IMR-90 (cell line): ENCODE measurements at places on chromosomes 2 and 18. TPM values are rescaled to one million over a fixed set of nuclear protein-coding genes. Genes with fewer than 3 reads are reported as not detected.

DNA sequence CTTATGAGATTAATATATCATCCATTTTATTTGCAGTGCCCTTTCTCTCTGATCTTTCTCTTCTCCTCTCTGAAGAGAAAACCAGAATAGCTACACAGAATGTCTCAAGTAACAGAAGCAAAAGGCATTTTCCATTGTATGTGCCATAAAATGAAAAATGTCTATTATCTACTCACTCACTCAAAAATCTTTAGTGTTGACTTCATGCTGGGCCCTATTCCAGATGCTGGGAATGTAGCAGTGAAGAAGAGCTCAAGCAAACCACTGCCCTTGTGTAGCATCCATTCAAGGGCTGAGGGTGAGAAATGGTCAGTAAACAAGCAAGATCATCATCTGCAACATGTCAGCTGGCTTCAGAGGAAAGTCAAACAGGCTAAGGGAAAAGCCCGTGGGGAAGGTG, 427.7 kb downstream of the METTL4 start:
- DNase-seq = no peak

Gene TGFA
- not detected in 2 replicates for total RNA-seq

Gene ASIC4
- total RNA-seq = not detected in 2 replicates

DNA sequence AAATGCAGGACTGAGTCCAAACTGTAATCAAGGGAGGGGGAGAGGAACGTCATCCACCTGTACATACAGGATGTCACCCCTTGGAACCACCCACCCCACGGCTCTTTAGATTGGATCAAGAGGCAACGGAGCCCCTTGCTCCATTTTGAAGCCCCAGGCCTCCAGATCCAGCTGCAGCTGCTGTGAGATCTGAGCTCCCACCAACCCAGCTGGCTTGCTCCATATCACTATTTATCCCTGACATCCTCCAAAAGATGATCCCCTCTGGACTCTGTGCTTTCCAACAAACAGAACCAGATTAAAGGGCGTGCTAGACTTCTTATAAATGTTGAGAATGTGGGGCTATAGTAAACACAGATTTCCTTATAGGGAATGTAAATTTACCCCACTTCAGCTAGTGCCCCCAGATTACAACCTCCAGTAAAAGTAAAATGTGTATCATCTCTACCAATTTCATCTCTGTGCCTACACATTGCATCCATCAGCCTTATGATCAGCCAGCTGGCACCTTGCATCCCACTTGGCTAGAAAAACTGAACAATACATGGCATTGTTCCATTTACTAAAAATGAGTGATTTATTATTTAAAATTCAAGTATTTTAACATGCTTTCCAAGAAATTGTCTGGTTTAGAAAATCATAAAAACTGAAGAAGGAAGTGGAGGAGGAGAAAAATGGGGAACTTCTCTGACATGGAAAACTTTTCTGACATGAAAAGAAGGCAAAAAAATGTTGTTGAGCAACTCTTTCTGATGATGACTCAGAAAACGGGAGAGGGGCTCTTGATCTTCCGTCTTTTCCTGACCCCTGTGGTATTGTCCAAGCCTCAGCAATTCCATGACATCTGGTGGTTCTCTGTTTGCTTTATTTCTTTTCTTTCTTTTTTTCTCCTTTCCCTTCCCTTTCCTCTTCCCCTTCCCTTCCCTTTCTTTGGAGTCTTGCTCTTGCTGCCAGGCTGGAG, 262.6 kb upstream of the THUMPD2 start:
- DNase-seq = peak; percentile 94

DNA sequence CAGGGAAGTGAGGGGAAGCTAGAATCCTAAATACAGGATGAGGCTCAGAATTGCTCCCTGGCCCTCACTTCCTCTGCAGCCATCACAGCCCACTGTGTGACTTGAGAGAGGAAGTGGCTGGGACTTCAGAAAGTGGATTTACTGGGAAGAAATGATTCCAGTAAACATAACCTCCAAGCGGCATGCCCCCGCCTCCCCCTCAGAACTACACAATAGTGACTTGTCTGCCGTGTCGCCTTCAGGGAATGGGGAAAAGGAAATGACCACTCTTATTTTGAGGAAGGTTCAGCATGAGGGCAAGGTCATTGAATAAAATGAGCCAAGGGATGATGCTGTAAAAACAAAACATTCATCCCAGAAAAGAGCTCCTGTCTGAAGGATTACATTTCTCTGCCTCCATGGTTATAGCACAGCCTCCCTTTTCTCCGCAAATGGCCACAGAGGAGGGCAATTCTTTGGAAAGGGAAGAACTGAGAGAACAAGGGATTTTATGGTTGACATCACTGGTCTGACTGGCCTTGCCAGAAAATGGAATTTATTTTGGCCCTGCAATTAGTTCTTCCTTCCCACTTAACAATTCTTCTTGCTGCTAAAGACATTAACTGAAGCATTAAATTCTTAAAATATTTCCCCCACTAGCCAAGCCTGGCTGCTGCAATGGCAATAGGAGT, 78.9 kb upstream of the DAPL1 start:
- DNase-seq = no peak

Gene LDLRAD4
- total RNA-seq = not detected in 2 replicates

DNA sequence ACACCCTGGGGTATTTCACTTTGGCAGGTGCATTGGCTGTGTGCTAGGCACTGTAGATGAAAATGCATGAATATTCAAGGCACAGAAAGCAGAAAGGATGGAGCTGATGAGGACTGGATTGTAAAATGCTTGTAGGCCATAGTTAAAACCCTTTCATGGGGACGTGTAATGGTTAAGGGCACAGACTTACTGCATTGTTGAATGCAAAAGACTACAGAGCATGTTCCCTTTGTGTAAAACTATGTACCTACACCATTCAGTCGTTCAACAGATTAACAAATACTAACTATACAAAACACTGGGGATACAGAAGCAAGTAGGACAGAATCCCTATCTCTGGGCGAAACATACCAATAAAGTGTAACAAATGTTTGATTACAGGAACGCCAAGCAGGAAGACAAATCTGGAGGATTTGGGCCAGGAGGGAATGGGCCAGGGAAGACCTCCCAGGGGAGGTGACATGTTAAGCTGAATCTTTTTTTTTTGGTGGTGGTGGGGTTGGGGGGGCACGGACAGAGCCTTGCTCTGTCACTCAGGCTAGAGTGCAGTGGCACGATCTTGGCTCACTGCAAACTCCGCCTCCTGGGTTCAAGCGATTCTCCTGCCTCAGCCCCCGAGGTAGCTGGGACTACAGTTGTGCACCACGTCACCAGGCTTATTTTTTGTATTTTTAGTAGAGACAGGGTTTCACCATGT, 19.6 kb upstream of the ROCK2 start:
- DNase-seq = no peak

GRCh38 chr2:8543060-8543382, 138.8 kb upstream of the ID2 start:
- no peak for DNase-seq

- no peak for DNase-seq
Observed at GRCh38 chr2:134087371-134087921, 166.4 kb upstream of the MGAT5 start.

DNA sequence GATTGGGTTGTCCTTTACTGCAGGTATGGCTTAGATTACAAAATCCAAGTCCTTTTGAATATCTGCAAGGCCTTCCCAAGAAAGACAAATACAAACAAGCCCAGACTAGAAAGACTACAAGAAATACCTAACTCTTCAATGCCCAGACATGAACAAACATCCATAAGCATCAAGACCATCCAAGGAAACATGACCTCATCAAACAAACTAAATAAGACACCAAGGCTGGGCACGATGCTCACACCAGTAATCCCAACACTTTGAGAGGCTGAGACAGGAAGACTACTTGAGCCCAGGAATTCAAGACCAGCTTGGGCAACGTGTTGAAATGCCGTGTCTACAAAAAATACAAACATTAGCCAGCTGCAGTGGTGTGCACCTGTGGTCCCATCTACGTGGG, 31.7 kb downstream of the MAP4K3 start:
- DNase-seq = no peak

DNA sequence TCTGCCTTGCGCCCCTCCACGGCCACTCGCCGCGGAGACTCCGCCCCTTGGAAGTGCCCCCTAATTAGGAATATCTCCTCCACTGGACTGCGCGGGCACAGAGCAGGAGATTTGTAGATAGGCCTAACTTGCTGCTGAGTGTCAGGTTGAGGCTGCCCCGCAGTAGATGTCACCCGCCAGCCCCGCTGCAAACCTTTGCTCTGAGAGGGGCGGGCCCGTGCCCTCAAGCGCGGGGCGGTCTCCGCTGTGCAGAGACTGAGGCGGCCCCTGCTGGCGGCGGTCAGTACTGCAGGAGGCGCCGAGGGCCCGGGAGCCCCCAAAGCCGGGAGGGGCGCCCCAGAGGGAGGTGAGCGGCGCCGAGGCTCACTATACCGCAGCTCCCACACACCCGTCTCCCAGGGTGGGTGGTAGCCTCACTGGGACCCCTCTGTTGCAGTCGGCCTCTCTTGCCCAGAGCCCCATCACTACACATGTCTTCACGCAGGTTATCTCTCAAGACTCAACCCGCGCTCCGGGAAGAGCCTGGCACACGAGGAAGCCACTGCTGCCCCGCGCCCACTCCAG, 2.9 kb upstream of the NEURL3 start:
- DNase-seq = peak; percentile 10

GRCh38 chr2:42141687-42142546, 27.2 kb upstream of the EML4 start:
- peak; percentile 93 for DNase-seq

DNA sequence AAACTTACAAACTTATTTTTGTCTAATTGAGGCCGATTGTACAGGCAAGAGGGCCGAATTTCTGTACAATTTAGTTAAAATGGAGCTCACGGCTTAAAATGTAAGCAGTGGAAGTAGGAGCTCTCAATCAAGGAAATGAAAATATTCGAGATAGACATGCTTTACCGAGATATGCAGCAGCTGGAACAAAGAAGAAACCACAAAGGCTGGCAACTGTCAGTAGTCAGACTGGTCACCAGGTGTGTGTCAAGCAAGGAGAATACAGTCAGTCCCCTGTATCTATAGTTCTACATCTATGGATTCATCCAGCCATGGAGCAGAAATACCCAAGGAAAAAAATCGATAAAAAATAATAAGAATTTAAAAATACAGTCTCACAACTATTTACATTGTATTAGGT, 122.6 kb downstream of the WDSUB1 start:
- no peak for DNase-seq

DNA sequence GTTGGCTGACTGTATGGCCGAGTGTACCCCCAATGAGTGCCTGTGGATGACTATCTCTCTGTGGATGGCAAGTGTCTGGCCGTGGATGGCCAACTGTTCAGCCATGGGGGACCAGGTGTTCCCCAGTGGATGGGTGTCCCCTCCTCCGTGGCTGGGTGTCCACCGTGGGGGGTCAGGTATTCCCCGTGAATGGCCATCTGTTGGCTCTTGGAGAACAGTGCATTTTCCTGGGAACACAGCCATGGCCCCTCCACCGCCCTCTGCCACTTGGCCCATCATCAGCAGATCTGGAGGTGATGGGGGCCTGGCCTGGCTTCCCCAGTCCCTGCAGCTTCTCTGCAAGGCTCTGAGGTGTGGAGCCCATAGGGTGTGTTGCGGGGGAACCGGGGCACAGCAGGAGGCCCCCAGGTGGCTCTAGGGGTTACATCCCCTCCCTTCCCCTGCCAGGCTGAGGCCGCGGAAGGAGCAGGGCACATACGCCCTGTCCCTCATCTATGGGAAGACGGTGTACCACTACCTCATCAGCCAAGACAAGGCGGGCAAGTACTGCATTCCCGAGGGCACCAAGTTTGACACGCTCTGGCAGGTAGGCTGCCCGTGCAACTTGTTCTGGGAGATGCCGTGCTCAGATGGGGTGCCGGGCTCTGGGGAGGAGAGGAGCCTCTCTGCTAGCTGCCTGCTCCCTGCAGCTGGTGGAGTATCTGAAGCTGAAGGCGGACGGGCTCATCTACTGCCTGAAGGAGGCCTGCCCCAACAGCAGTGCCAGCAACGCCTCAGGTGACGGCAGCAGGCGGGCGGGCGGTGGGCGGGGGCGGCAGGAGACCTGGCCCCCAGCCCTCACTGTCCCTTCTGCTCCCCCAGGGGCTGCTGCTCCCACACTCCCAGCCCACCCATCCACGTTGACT, 19.3 kb downstream of the ZAP70 start:
- DNase-seq = no peak

Gene FAP
- 71.0 and 93.9 TPM in 2 replicates for total RNA-seq

Gene DNPEP
- 74.7 and 89.4 TPM in 2 replicates for total RNA-seq

GRCh38 chr2:39469807-39470206, 32.7 kb upstream of the MAP4K3 start:
- DNase-seq = peak; percentile 70
